Natural killer cell treated with Interleukin-12 subunit alpha and Interleukin-12 subunit beta and Interleukin-15 and Interleukin-18, amount 100 ng/mL, for 72 hours (primary cell): ENCODE measurements at places on chromosomes 1 and 21. TPM values are rescaled to one million over a fixed set of nuclear protein-coding genes. Genes with fewer than 3 reads are reported as not detected.

DNA sequence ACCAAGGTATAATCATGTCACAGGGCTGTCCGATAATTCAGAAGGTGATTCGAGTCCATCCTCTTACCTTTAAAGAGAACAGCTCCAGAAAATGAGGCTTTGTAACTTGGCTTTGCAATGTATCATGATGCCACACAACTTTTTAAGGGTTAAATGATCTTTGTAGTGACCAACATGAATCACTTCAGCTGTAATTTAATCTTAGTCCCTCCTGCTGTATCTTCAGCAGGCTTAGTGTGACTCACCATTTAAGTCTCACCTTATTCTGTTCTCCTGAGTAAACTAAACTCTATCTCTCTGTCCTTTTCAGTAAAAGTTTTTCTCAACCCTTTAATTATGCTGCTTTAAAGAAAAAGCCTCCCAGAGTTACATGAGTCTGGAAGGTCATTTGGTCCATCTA, 1.9 kb upstream of the HIVEP3 start:
- H3K4me3 ChIP-seq: peak overlapping the region; percentile 67
- peaks cover 52% of the 10 kb centered on the region for H3K4me1 ChIP-seq
- H3K27ac ChIP-seq: peak overlapping the region; percentile 87
- H3K36me3 ChIP-seq: peaks cover 10% of the 10 kb centered on the region

- H3K36me3 ChIP-seq: peaks cover 9% of the 10 kb centered on the region
- H3K4me3 ChIP-seq: no peak overlapping the region
- H3K27me3 ChIP-seq: peaks cover 8% of the 10 kb centered on the region
- no peak overlapping the region for H3K27ac ChIP-seq
Measured at GRCh38 chr21:35266546-35266945, 217.4 kb upstream of the RUNX1 start.

DNA sequence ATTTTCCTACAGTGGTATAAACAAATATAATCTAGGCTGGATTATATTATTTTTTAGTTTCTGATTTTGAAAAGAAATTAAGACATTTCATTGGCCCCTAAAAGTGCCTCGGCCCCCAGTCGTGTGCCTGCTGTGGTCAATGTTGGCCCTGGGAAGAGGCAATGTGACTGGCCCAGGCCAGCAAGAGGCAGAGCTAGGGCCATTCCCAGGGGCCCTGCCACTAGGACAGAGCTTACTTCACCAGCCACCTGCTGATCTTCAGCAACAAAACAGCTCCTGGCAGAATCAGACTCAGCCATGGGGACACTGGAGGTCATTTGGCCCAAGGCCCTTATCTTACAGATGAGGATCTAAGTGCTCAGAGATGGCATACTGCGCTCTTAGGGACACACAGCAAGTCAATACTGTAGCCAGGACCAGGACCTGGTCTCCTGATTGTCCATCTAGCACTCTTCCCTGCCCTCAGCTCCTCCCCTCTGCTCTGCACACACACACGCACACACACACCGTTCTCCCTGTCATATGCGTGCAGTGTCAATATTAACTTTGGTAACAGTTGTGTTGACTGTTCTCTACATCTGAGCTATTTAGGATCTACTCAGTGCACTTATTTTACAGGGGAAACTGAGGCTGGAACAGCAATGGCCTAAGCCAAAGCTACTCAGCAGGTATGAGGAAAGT, 16.6 kb upstream of the KLHDC7A start:
- peaks cover 22% of the 10 kb centered on the region for H3K27me3 ChIP-seq
- H3K27ac ChIP-seq: no peak overlapping the region
- no peak overlapping the region for H3K4me3 ChIP-seq
- H3K36me3 ChIP-seq: no peaks in the 10 kb centered on the region
- DNase-seq: no peak

DNA sequence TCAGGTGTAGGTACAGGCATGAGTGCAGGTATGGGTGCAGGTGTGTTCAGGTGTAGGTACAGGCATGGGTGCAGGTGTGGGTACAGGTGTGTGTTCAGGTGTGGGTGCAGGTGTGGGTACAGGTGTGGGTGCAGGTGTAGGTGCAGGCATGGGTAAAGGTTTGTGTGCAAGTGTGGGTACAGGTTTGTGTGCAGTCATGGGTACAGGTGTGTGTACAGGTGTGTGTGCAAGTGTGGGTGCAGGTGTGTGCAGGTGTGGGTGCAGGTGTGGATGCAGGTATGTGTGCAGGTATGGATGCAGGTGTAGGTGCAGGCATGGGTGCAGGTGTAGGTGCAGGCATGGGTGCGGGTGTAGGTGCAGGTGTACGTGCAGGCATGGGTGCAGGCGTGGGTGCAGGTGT, 79.4 kb upstream of the ACTL8 start:
- no peak overlapping the region for H3K27ac ChIP-seq
- no peak overlapping the region for H3K4me3 ChIP-seq
- H3K4me1 ChIP-seq: no peaks in the 10 kb centered on the region

- no peaks in the 10 kb centered on the region for H3K36me3 ChIP-seq
- no peak overlapping the region for H3K4me3 ChIP-seq
- H3K27me3 ChIP-seq: peaks cover 9% of the 10 kb centered on the region
Measured at GRCh38 chr1:110305900-110306420, 33.2 kb upstream of the RBM15 start.

GRCh38 chr1:54125386-54126070, 27.3 kb downstream of the CDCP2 start:
- no peak overlapping the region for H3K4me3 ChIP-seq
- H3K4me1 ChIP-seq: no peaks in the 10 kb centered on the region
- no peak overlapping the region for H3K27ac ChIP-seq

- H3K36me3 ChIP-seq: no peaks in the 10 kb centered on the region
- no peak for DNase-seq
- H3K27me3 ChIP-seq: no peaks in the 10 kb centered on the region
Measured at GRCh38 chr1:162757476-162757875, 33.0 kb upstream of the HSD17B7 start.

GRCh38 chr21:33684068-33684467, 41.8 kb downstream of the ITSN1 start:
- no peak for DNase-seq
- peaks cover 10% of the 10 kb centered on the region for H3K27me3 ChIP-seq
- H3K4me1 ChIP-seq: no peaks in the 10 kb centered on the region

GRCh38 chr1:192696082-192696481, 60.1 kb downstream of the RGS13 start:
- no peak for DNase-seq
- no peak overlapping the region for H3K27ac ChIP-seq
- H3K36me3 ChIP-seq: no peaks in the 10 kb centered on the region
- no peaks in the 10 kb centered on the region for H3K4me1 ChIP-seq
- H3K4me3 ChIP-seq: no peak overlapping the region

- DNase-seq: no peak
- H3K4me3 ChIP-seq: no peak overlapping the region
- no peaks in the 10 kb centered on the region for H3K27me3 ChIP-seq
- H3K4me1 ChIP-seq: peaks cover 17% of the 10 kb centered on the region
Measured at GRCh38 chr1:206809504-206810084, 37.3 kb upstream of the IL10 start.

GRCh38 chr1:86322241-86322640, 73.9 kb downstream of the ODF2L start:
- no peak for DNase-seq
- H3K4me3 ChIP-seq: no peak overlapping the region
- no peaks in the 10 kb centered on the region for H3K36me3 ChIP-seq
- no peak overlapping the region for H3K27ac ChIP-seq
- no peaks in the 10 kb centered on the region for H3K4me1 ChIP-seq

DNA sequence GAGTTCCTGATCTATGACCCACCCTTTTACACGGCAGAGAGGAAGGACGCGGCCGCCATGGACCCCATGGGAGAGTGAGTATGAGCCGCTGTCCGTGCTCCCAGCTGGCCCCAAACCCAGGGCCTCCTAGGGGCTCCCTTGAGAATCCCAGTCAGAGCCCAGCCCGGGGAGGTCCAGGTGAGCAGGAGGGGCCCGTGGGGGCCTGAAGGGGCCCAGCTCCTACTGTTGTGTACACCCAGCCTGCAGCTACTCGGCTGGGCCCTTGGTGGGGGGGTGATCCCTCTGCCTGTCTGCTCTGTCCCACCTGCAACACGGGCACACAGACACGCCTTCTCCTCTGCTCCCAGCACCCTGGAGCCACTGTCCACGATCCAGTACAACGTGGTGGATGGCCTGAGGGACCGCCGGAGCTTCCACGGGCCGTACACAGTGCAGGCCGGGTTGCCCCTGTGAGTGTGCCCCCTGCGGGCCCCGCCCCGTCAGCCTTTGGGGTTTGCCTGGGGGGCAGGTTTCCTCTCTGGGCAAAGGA, 28.6 kb upstream of the LRRC3 start:
- peaks cover 10% of the 10 kb centered on the region for H3K36me3 ChIP-seq
- peaks cover 5% of the 10 kb centered on the region for H3K4me1 ChIP-seq
- peak; percentile 54 for DNase-seq
- no peak overlapping the region for H3K4me3 ChIP-seq

- H3K27me3 ChIP-seq: no peaks in the 10 kb centered on the region
- peaks cover 8% of the 10 kb centered on the region for H3K4me1 ChIP-seq
- DNase-seq: no peak
- no peak overlapping the region for H3K4me3 ChIP-seq
- no peak overlapping the region for H3K27ac ChIP-seq
- no peaks in the 10 kb centered on the region for H3K36me3 ChIP-seq
Measured at GRCh38 chr1:46411601-46412341, 17.7 kb downstream of the FAAH start.

GRCh38 chr21:15446223-15446622, 283.6 kb upstream of the USP25 start:
- H3K36me3 ChIP-seq: peaks cover 7% of the 10 kb centered on the region
- no peak overlapping the region for H3K4me3 ChIP-seq
- no peaks in the 10 kb centered on the region for H3K4me1 ChIP-seq
- no peaks in the 10 kb centered on the region for H3K27me3 ChIP-seq

CAMTA1 gene
- 57.5 TPM for total RNA-seq

FCGR3B gene
- total RNA-seq: 3.0 TPM

SPRR1B gene
- total RNA-seq: not detected

NADK gene
- total RNA-seq: 89.1 TPM

GUCA2B gene
- total RNA-seq: not detected

MTMR11 gene
- 2.6 TPM for total RNA-seq

FCRL1 gene
- total RNA-seq: not detected

PIK3C2B gene
- total RNA-seq: 14.2 TPM

ITLN2 gene
- not detected for total RNA-seq

RPF1 gene
- 44.5 TPM for total RNA-seq

ESPN gene
- total RNA-seq: 0.84 TPM

FAM72C gene
- total RNA-seq: 17.8 TPM
